T follicular helper cell (primary cell): ENCODE measurements at places on chromosomes 5 and 9.

GRCh38 chr9:88732128-88732527 lies 197.2 kb downstream of the NXNL2 start:
- DNase-seq = no peak

GRCh38 chr9:91604451-91605179 lies 181.0 kb upstream of the NFIL3 start:
- DNase-seq = no peak

GRCh38 chr5:87169300-87169991 lies 98.2 kb upstream of the RASA1 start:
- no peak for DNase-seq

DNA sequence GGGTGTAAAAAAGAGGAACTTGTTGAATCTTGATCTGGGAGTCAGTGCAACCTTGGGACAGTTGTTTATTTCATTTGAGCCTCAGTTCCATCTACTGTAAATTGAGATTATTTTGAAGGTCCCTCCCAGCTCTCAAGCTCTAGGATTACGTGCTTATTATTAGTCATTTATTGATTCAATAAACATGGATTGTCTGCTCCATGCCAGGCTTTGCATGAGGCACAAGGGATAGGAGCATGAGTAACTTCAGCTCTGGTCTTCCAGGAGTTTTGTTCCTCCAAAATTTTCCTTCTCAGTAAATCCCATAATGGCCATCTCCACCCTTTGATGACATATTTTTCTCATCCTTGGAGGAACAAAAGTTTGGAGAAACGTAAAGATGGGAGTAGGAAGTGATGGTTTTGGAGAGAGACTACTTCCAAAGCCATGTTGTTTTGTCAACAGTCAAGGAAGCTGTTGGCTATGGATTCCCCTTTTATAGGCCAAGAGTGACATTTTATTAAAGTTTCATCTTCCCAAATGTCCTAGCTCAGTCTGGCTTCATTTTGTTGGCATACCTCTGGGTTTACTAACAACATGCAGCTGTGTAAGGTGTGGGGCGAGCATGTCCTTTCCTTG lies 244.6 kb downstream of the DMRT2 start:
- no peak for DNase-seq

GRCh38 chr5:33072296-33072695 lies 361.2 kb downstream of the NPR3 start:
- DNase-seq = no peak

GRCh38 chr9:68669218-68669617 lies 35.8 kb upstream of the PIP5K1B start:
- DNase-seq = no peak

DNA sequence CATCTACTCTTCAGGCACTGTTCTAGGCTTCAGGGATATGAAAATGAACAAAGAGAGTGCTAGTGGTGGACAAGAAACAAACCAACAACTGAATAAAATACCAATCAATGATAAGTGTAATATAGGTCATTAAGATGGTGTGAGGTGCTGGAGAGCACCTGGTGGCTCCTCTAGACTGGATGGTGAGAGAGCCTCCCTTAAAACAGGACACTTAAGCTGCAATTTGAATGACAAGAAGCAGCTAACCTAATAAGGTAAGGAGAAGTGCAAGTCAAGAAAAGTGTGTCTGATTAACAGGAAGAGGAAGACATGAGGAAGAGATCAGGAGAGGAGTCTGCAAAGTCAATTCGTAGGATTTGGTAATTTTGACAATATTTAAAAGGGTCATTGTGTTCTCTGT lies 23.1 kb downstream of the JAKMIP2 start:
- DNase-seq = no peak

GRCh38 chr5:137328991-137329390 lies 170.1 kb downstream of the SPOCK1 start:
- DNase-seq = no peak

GRCh38 chr5:166860426-166860825 lies 1431.0 kb upstream of the WWC1 start:
- DNase-seq = no peak

- DNase-seq = no peak
Observed at GRCh38 chr5:77397686-77398292, 94.3 kb downstream of the WDR41 start.

DNA sequence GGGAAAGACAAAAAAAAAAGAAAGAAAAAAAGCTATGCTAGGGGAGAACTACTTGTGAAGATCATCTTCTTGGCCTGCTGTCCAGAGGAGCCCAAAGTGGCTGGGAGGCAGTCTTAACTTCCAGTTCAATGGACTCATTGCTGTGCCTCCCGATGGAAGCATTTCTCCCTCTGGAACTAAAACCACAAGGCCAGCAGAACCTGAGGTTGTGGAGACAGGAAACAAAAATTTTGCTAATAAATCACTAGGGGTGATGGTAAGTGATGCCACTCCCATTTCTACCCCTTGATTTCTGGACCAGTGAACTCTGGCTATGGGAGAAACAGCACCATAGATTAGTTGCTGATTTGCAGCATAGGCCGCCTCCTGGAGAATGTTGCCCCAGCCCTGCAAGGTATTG lies 123.4 kb upstream of the NFIL3 start:
- no peak for DNase-seq

DNA sequence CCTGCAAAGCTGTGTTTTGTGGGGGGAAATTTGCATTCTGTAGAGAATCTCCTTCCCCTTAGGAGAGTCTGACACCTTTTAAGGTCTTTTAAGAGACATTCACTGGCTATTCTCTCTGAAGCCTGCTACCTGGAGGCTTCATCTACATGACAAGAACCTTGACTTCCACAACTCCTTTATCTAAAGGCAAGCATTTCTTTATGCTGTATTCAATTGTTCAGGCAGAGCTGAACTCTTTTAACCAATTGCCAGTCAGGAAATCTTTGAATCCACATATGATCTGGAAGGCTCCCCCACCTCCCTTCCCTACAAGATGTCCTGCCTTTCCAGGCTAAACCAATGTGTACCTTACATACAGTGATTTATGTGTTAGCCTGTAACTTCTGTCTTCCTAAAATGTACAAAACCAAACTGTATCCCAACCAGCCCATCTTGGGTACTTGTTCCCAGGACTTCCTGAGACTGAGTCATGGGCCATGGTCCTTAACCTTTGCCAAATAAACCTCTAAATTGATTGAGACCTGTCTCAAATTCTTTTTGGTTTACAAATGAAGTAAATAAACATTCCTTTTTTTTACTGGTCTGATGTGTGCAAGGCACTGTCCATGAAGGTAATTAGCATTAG lies 9.9 kb downstream of the C9orf85 start:
- DNase-seq = no peak

- DNase-seq = no peak
Observed at GRCh38 chr5:31707329-31707728, 68.4 kb downstream of the PDZD2 start.

DNA sequence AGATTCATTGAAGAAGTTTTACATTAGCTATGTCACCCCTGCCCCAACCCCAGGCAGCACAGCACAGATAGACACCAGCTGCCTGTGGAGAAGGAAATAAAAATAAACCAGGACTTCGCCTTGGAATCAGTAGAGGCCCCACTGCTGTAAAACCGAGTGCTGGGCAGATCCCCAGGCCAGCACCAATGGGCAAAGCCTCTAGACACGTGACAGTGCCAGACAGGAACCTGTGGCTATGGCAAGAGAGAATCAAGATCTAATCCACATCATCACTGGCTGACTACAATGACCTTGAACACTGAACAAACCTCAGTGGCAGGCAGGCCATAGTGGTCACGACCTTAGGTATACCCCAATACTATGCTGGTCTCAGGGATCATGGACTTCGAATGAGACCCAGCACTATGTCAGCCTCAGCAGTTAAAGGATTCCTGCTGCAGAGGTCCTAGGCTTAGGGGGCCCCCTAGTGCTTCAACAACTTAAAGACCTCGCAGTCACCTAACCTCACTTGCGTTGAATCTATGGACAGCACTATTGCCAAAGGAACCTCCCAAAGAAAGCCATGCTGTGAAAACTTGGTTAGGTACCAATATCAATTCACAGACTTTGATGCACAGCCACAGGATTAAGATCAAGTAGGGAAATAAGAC lies 2118.6 kb upstream of the C9orf72 start:
- no peak for DNase-seq

DNA sequence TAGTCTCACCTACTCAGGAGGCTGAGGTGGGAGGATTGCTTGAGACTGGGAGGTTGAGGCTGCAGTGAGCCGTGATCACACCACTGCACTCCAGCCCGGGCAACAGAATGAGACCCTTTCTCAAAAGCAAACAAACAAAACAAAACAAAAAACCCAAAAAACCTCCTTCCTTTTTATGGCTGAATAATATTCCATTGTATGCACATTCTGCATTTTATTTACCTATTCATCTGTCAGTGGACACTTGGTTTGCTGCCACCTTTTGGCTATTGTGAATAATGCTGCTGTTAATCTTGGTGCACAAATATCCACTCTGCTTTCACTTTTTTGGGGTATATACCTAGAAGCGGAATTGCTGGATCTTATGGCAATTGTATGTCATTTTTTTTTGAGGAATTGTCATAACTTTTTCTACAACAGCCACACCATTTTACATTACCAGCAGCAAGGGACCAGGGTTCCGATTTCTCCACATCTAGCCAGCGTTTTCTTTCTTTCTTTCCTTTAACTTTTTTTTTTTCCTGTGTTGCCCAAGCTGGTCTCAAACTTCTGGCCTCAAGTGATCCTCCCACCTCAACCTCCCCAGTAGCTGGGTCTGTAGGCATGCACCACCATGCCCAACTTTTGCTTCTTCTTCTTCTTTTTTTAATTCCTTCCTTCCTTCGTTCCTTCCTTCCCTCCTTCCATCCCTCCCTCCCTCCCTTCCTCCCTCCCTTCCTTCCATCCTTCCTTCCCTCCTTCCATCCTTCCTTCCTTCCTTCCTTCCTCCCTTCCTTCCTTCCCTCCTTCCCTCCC lies 30.6 kb downstream of the NKX2-5 start:
- DNase-seq = peak; percentile 6

- no peak for DNase-seq
Observed at GRCh38 chr9:15180124-15180523, 126.9 kb downstream of the TTC39B start.

DNA sequence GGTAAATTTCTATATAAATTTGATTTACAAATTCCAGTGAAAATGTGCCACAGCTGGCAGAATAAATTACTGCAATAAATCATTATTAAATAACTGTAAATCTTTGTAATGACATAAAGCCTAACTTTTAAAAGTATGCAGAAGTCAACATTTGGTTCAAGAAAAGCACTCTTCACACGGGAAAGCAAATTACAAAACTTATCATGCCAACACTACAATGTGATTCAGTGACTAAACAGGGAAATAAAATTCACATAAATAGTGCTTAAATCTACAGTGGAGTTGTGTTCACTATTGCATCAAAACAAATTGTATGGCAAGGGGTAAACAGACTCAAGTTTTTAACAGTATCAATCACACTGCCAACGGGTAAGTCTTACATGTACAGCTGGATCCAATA lies 117.2 kb downstream of the BNC2 start:
- no peak for DNase-seq

GRCh38 chr5:174323878-174324281 lies 278.4 kb downstream of the NSG2 start:
- DNase-seq = no peak

GRCh38 chr9:98159301-98159700 lies 33.1 kb downstream of the CORO2A start:
- DNase-seq = no peak

GRCh38 chr5:175351897-175352590 lies 91.9 kb downstream of the DRD1 start:
- DNase-seq = no peak

GRCh38 chr5:90866915-90867731 lies 308.5 kb downstream of the ADGRV1 start:
- DNase-seq = no peak

DNA sequence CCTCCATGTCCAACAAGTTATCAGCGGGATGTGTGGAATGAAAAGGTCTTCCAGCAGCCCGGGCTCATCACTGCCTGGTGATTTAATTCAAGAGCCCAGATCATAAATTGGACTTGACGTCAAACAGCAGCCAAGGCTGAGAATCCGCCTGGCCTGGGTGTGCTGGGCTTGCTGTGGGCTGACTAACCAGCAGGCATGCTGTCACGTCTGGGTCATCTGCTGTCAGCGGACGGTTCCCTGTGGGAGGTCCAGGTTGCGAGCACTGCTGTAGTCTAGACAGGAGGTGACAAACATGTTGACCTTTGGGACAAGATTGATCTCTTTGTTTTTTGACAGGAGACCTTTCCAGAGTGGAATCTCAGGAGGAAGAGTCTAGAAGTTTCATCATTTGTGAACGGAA lies 289.7 kb downstream of the OSTF1 start:
- DNase-seq = no peak

DNA sequence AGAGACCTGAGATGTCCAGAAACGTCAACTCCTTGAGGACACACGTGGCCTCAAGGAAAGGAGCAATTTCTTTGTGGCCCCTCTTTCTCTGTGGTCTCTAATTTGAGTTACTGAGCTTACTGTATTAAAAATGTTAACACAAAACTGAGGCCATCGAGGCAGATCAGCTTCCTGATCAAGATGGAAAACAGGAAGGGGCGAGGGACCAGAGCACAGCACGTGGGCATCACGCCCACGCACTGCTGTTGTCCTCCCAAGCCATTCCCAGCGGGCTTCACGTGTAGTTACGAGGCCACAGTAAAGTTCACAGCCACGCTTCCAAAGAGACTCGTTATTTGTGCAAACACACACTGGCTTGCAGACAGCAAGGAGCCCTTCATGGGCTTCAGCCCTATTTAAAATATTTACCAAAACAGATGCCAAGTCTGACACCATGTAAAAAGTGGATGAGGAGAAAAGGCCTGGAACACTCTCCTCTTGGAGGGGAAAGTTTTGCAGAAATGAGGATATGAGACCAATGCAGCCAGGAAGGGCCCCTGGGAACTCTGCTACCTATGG lies 149.5 kb downstream of the ROR2 start:
- DNase-seq = no peak

DNA sequence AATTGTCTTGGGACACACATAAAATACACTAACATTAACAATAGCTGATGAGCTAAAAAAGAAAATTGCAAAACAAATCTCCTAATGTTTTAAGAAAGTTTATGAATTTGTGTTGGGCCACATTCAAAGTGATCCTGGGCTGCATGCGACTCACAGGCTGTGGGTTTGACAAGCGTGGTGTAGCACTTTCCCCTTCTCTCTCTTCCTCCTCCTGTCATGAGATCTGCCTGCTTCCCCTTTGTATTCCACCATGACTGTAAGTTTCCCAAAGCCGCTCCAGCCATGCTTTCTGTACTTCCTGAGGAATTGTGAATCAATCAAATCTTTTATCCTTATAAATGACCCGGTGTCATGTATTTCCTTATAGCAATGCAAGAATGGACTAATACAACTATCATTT lies 178.0 kb downstream of the TLR4 start:
- no peak for DNase-seq

GRCh38 chr5:163248871-163249270 lies 188.5 kb upstream of the CCNG1 start:
- no peak for DNase-seq
